ENCODE measurements at places on chromosomes 12 and 14.

DNA sequence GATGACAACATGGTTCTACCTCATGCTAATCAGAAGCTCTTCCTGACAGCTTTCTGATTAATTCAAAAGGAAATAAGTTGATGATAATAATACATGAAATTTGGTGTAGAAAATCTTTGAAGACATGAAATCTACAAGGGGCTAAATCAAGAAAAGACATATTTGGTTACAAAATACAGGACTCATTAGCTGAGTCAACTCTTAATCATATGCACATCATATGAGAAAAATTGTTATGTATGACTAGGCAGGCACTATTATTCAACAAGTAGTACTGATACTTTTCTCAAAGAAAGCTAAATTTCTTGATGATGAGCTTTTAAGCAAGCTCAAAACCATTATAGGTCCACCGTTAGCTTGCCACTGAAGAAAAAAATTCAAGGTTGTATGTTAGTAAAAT is 7.1 kb downstream of the ABCC9 start:
- DNase-seq: no peak

GRCh38 chr14:75283833-75284563 is 5.4 kb downstream of the FOS start:
- no peak for DNase-seq

DNA sequence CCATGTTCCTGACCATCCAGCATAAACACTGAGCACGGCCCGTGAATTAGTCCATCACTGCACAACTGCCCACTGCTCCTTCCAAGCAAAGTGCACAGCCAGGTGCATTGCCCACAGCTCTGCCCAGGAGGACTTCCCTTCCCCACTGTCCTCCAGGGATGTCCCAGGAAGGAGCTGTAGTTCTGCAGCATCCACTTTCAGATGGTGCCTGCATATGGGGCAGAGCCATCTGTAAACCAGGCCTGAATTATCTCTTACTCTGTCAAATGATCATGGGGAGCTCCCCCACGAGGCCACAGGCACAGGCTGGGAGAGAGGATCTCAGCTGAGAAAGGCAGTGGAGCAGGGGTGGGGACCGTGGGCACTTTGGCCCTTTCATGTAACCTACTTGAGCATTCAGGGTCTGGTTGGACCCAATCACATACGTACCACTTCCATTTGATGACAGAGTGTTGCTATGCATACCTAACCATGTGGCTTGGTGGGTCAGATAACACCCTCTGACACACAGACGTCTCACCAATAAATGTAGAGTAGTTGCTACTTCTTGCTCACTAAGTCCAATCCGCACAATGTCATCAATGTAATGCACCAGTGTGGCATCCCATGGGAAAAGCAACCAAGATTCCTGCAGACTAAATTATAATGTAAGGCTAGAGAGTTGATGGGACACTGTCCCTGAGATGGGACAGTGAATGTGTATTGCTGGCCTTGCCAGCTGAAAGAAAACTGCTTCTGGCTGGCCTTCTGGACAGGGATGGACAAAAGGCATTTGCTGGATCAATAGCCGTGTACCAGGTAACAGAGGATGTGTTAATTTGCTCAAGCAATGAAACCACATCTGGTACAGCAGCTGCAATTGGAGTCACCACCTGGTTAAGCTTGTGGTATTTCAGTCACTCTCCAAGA is 113.8 kb upstream of the C14orf180 start:
- DNase-seq: no peak

GRCh38 chr14:34981743-34982420 is 910 bp upstream of the SRP54 start:
- no peak for DNase-seq

DNA sequence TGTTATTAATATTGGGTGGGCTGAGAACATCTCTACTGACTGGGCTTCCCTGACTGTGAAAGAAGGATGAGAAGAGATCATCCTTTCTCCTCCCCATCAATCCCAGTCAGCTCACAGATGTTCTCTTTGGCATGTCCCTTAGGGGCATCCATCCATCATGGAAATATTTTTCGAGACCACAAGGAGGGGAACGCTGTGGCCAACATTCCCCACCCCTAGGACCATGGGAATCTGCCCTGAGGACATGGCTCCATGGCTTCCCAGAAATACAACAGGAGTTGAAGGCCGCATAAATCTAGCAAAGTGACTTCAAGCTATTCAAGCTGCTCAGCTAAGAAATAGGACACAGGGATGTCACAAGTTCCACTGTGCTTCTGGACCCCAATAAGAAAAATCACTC is 456.8 kb downstream of the MED13L start:
- DNase-seq: no peak

DNA sequence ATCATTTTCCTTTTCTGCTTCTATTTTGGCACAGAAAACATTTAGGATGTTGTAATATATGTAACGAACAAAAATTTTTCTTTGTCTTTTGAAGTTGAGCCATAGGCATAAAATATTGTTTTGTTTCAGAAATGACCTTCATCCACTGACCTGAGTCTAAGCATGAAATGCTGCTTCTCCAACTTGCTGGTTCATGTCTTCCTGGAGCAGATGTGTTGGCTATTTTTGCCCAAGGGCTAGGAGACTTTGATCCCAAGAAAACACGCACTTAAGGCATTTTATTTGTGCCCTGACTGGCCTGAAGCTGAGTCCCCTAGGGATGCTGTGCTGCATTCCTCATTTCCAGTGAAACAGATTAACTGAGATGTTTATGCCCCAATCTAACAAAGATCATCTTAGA is 27.2 kb upstream of the ALG10B start:
- no peak for DNase-seq

- no peak for DNase-seq
These were observed 75.8 kb upstream of the CEP83 start for GRCh38 chr12:94535510-94535921.

DNA sequence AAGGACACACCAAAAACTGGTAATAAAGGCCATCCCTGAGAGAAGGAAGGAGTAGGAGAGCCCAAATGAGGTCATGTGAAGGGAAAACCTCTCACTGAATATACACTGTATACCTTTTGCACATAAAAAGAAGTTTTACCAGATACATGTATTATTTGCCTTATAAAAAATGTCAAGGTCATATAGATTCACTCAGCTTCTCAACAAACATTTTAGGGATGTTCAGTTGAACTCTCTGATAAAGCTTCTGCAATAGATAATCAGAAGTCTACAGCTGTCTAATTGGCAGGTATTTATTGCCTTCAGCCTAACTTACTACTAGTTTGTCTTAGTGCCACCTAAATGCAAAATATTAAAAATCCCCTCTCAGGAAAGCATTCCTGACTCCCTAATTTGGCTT is 8.7 kb downstream of the SLC11A2 start:
- no peak for DNase-seq

DNA sequence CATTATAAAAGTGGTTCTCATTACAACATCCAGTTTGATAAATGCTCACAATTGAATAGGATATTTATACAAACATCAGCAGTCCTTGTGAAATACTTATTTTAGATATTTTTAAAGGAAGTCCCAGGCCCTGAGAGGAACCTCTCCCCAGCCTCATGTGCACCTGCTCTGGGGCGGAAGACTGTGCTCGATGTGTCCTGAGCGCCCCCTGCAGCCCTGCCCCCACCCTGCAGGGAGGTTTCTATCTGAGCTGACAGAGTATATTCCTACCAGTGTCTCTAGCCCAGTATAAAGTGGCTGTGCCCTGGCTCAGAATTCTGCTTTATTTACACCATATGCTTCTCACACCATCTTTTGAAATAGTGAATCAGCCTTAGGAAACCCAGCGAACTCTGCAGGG is 1349.1 kb downstream of the TMEM121 start:
- no peak for DNase-seq

- no peak for DNase-seq
These were observed 138.5 kb downstream of the ANO2 start for GRCh38 chr12:5806371-5807089.

DNA sequence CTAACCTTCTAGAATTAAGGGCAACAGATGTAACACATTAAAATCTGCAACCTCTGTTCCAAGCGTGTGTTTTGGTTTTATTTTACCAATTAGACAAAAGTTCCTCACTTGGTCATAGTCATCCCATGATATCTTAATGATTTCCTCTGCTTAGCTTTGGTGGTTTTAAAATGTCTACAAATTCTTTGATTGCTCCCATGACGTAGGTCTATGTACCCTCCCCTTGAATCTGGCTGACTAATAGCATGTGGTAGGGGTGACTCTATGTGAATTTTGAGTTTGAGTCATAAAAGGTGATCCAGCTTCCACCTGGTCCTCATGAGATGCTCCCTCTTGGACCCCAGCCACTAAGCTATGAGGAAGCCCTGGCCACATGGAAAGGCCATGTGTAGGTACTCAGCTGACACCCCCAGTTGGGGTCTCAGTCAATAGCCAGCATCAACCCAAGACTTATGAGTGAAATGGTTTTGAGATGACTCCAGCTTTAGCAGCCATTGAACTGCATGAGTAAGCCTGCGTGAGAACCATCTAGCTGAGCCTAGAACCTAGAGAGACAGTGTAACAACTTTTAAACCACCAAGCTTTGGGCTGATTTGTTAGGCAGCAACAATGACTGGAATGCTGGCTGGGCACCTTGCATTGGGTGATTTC is 247.1 kb downstream of the MSRB3 start:
- DNase-seq: no peak

- DNase-seq: no peak
These were observed 1.1 kb downstream of the FBXO21 start for GRCh38 chr12:117188961-117189724.
